ENCODE measurements at places on chromosomes 6 and 20. TPM values are rescaled to one million over a fixed set of nuclear protein-coding genes. Genes with fewer than 3 reads are reported as not detected.

The ENPP1 gene
- total RNA-seq: 0.18 TPM

The BIRC7 gene
- total RNA-seq: not detected

The KHDC1L gene
- total RNA-seq: not detected

The XKR7 gene
- total RNA-seq: not detected

The ANGPT4 gene
- total RNA-seq: not detected

The RUNX2 gene
- total RNA-seq: 18.7 TPM

The HDAC2 gene
- 44.7 TPM for total RNA-seq

The CCN6 gene
- not detected for total RNA-seq

The TAGAP gene
- 210 TPM for total RNA-seq

The KCNS1 gene
- total RNA-seq: not detected

The FERMT1 gene
- not detected for total RNA-seq

The STMND1 gene
- total RNA-seq: not detected

GRCh38 chr20:63858393-63859165, 2.7 kb upstream of the ABHD16B start:
- H3K4me1 ChIP-seq: peaks cover 7% of the 10 kb centered on the region
- no peaks in the 10 kb centered on the region for H3K27me3 ChIP-seq
- no peak overlapping the region for H3K4me3 ChIP-seq
- H3K36me3 ChIP-seq: peaks cover 7% of the 10 kb centered on the region
- DNase-seq: no peak
- H3K27ac ChIP-seq: no peak overlapping the region

- DNase-seq: no peak
- no peak overlapping the region for H3K27ac ChIP-seq
- H3K36me3 ChIP-seq: no peaks in the 10 kb centered on the region
- H3K27me3 ChIP-seq: no peaks in the 10 kb centered on the region
- no peak overlapping the region for H3K4me3 ChIP-seq
- H3K4me1 ChIP-seq: no peaks in the 10 kb centered on the region
Observed at GRCh38 chr6:91500689-91501303, 913.9 kb upstream of the MAP3K7 start.

GRCh38 chr20:34955231-34956040, at the start of the genes GSS and MYH7B:
TSS of gene GSS (minus strand) at chr20:34955806. CDS start at chr20:34951852, 3,954 bp downstream.
TSS of gene MYH7B (plus strand) at chr20:34955868. CDS start at chr20:34978006, 22,138 bp downstream.
- H3K27me3 ChIP-seq: no peaks in the 10 kb centered on the region
- H3K36me3 ChIP-seq: peaks cover 11% of the 10 kb centered on the region
- H3K4me1 ChIP-seq: peaks cover 16% of the 10 kb centered on the region
- peak within 1 kb of the TSS; percentile 72 for H3K27ac ChIP-seq

DNA sequence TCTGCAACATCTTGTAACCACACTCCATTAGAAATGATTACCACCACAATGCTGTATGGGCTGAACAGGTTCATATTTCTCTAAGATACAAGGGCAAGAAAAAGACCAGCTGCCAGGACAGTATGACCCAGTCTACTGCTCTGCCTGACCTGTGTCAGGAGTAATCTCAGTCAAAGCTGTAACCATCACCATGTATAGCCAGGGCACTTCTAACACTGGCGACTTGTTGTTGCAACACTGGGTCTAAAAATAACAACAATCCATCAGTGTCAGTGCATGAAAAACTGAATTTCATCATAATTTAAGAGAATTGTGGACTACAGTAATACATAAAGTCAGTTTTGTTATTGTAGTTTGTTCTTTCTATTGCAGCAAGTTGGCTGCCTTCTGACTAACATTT, 738.6 kb upstream of the ADGRB3 start:
- no peaks in the 10 kb centered on the region for H3K4me1 ChIP-seq
- DNase-seq: no peak
- no peaks in the 10 kb centered on the region for H3K27me3 ChIP-seq

- no peak overlapping the region for H3K4me3 ChIP-seq
- no peaks in the 10 kb centered on the region for H3K36me3 ChIP-seq
- peaks cover 14% of the 10 kb centered on the region for H3K27me3 ChIP-seq
- DNase-seq: no peak
- H3K27ac ChIP-seq: no peak overlapping the region
- H3K4me1 ChIP-seq: no peaks in the 10 kb centered on the region
Observed at GRCh38 chr20:17709361-17710293, 9.9 kb downstream of the BANF2 start.

- no peak overlapping the region for H3K4me3 ChIP-seq
- DNase-seq: no peak
- no peaks in the 10 kb centered on the region for H3K4me1 ChIP-seq
- H3K27me3 ChIP-seq: no peaks in the 10 kb centered on the region
- no peaks in the 10 kb centered on the region for H3K36me3 ChIP-seq
Observed at GRCh38 chr6:75368151-75368779, 83.7 kb upstream of the TMEM30A start.

GRCh38 chr6:133648581-133648980, 240.3 kb upstream of the TCF21 start:
- no peak overlapping the region for H3K27ac ChIP-seq
- H3K4me3 ChIP-seq: no peak overlapping the region
- DNase-seq: no peak
- H3K27me3 ChIP-seq: no peaks in the 10 kb centered on the region
- no peaks in the 10 kb centered on the region for H3K36me3 ChIP-seq

DNA sequence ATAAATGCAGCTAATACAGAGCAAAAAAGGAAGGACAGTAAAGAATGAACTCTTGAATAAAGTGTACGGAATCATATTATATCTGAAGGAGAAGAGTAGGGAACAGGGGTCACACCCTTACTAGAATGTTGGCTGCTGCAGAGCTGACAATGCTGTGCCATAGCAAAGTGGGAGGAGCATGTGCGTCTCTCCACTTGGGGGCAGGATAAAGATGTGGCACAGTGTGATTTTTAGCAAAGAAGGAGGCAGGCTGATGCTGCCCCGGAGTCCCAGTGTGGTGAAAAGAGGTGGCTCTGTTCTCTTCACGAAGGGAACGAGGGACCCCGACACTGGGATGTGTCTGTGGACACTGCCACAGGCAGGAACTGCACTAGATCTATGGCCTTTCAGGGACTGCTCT, 67.5 kb downstream of the INSM1 start:
- H3K27me3 ChIP-seq: no peaks in the 10 kb centered on the region
- H3K4me3 ChIP-seq: no peak overlapping the region
- H3K4me1 ChIP-seq: no peaks in the 10 kb centered on the region
- H3K27ac ChIP-seq: no peak overlapping the region

- no peak for DNase-seq
- peaks cover 5% of the 10 kb centered on the region for H3K27me3 ChIP-seq
- no peaks in the 10 kb centered on the region for H3K36me3 ChIP-seq
- peak overlapping the region; percentile 69 for H3K27ac ChIP-seq
- peak overlapping the region; percentile 74 for H3K4me3 ChIP-seq
- H3K4me1 ChIP-seq: peaks cover 28% of the 10 kb centered on the region
Observed at GRCh38 chr20:32189123-32189410, 18.5 kb downstream of the PLAGL2 start.

DNA sequence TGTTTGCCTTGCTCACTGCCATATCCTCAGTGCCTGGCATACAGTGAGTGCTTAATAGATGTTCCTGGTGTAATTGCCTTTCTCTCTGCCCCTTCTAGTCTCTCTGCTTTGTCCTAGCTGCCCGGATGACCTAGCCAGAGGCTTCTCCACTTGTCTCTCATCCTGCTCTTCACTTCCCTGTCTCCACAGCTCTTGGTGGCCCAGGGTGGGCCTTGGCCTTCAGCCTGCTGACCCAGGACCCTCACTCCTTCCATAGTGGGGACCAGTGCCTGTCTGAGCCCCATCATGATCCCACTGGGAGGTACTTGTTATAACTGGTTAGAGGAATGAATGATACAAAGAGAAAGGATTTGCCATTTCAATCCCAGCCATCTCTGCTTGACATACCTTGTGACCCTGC, 49.2 kb upstream of the BLCAP start:
- no peak for DNase-seq
- H3K27ac ChIP-seq: no peak overlapping the region
- H3K36me3 ChIP-seq: no peaks in the 10 kb centered on the region
- H3K4me3 ChIP-seq: no peak overlapping the region
- no peaks in the 10 kb centered on the region for H3K4me1 ChIP-seq

DNA sequence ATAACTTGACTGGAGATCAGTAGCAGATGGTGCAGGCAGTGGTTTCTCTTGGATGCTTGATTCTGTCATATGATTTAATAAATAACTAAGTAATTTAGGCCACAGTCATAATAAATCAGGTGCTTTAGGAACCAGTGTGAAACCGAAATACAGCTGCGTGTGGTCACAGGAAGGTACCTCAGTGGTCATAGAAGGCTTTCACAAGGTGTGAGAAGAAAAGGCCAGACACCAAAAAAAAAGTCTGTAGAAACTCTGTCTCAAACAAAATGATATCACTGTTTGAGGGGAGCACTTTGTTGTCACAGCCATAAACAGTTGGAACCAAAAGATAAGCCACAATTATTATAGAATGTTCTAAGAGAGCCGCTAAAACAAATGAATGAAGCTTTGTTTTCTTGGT, 56.5 kb downstream of the ARMC2 start:
- H3K4me1 ChIP-seq: peaks cover 9% of the 10 kb centered on the region
- H3K36me3 ChIP-seq: no peaks in the 10 kb centered on the region
- DNase-seq: no peak
- H3K27me3 ChIP-seq: no peaks in the 10 kb centered on the region
- H3K27ac ChIP-seq: peak overlapping the region; percentile 19

GRCh38 chr20:50216543-50217206, 26.0 kb downstream of the CEBPB start:
- H3K27me3 ChIP-seq: no peaks in the 10 kb centered on the region
- no peak for DNase-seq
- no peak overlapping the region for H3K4me3 ChIP-seq
- no peaks in the 10 kb centered on the region for H3K4me1 ChIP-seq

DNA sequence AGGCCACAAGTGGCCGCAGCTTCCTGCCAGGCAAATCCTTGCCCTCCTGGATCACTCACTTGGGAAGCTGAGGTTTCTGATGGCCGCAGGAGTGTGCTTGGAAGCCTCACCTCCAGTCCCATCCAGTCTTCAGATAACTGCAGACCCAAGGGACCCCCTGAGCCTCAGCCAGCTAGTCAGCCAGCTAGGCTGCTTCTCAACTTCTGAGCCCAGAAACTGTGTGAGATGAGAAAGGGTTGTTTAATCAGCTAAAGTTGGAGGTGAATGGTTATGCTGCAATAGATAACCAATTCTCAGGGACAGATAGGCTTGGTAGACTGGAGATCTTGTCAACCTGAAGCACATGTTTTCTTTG, 96.9 kb downstream of the THBS2 start:
- H3K36me3 ChIP-seq: no peaks in the 10 kb centered on the region
- H3K27me3 ChIP-seq: peaks cover 15% of the 10 kb centered on the region
- no peaks in the 10 kb centered on the region for H3K4me1 ChIP-seq
- H3K27ac ChIP-seq: no peak overlapping the region

- H3K4me1 ChIP-seq: no peaks in the 10 kb centered on the region
- H3K4me3 ChIP-seq: no peak overlapping the region
- no peaks in the 10 kb centered on the region for H3K36me3 ChIP-seq
- DNase-seq: no peak
Observed at GRCh38 chr6:29447670-29448069, 8.6 kb downstream of the OR10C1 start.

GRCh38 chr6:167578371-167578901, 248.3 kb upstream of the AFDN start:
- H3K27ac ChIP-seq: no peak overlapping the region
- H3K4me3 ChIP-seq: no peak overlapping the region
- no peaks in the 10 kb centered on the region for H3K4me1 ChIP-seq
- H3K27me3 ChIP-seq: peaks cover 20% of the 10 kb centered on the region

GRCh38 chr20:39338469-39339376, 376.6 kb downstream of the DHX35 start:
- no peak overlapping the region for H3K4me3 ChIP-seq
- H3K27me3 ChIP-seq: no peaks in the 10 kb centered on the region
- H3K4me1 ChIP-seq: no peaks in the 10 kb centered on the region
- no peaks in the 10 kb centered on the region for H3K36me3 ChIP-seq
- H3K27ac ChIP-seq: no peak overlapping the region
- DNase-seq: no peak

Data from T-cell (primary cell).